ENCODE measurements at places on chromosomes 5 and 9.

GRCh38 chr9:133979921-133980863, 11.9 kb downstream of the VAV2 start:
- no peak for DNase-seq

DNA sequence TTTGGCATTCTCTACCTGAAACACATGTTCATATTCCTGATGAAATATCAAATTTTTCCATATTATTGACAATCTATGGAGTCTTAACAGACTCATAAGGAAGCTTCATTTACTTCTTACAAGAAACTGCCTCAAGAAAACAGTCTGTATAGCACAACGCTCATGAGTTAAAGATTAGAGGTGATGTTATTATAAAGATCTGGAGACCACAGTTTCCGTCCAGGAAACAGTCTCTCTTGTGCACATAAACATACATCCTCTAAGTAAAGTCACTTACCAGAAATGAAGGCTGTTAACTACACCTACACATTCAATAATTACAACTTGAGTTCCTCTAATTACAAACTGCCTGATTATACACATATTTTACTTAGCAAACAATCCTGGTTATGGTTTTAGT, 86.9 kb downstream of the RAPGEF6 start:
- DNase-seq = no peak

GRCh38 chr9:121958530-121958929, 134.6 kb downstream of the TTLL11 start:
- DNase-seq = no peak

DNA sequence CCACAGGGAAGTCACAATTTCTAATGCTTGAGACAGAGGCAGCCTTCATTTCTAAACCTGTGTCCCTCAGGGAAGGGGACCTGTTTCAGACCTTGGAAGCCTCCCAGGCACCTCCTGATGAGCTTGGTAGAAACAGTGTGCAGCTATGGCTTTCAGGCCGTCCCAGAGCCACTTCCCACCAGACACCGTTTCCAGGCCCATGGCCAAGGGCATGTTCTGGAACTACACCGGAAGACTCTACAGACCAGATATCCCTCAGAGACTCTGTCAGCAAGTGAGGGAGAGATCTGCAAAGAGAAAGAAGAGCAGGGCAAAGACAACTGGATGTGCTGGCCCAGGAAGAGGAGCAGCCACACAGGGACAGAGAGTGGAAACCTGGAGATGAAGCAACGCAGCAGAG, 82.2 kb upstream of the HSPA9 start:
- DNase-seq = no peak

DNA sequence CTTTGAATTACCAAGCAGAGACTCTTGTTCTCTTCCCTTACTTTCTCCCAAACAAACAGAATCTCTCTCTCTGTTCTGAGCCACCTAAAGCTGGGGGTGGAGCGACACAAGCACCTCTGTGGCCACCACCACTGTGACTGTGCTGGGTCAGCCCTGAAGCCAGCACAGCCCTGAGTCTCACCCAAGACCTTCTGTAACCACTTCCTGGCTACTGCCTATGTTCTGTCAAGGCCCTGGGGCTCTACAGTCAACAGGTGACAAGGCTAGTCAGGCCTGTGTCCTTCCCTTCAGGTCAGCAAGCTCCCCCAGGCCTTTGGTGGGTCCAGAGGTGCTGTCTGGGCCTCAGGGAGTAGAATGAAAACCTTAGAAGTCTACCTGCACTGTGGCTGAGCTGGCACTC, 26.1 kb upstream of the SLC28A3 start:
- DNase-seq = no peak

DNA sequence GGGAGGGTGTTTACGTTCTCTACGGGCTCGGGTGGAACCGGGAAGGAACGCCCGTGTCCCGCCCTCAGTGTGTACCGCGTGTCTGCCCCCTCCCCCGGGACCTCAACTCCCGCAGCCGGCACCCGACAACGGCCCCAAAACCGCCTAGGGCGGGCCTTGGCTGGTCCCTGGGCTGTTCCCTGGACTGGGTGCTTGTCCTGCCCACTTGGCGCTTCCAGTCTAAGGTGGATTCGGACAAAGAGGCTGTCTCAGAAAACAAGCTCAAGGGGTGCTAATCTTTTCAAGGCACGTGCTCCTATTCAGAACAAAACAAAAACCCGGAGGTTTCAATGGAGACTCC, 379 bp upstream of the CLK4 start:
- DNase-seq = no peak

GRCh38 chr9:103881419-103881818, 212.7 kb upstream of the SMC2 start:
- DNase-seq = no peak

- DNase-seq = no peak
Measured at GRCh38 chr5:53368516-53368915, 111.9 kb upstream of the FST start.

DNA sequence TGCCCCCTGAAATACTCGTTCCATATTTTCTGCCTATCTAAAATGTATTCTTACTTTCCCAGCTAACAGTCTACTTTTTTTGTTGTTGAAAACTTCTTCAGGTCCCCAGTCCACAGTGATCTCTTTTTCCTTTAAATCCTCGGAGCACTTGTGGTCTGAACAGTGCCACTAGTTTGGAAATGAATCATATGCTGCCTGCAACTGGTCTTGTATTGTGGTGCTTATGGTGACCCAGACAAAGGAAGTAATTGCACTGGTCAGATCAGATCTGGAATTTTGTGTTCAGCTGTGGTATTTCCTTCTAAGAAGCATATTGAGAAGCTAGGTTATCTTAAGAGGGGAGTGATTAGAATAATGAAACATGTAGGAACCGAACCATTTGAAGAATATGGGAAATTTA, 2.9 kb downstream of the UNC13B start:
- DNase-seq = no peak

DNA sequence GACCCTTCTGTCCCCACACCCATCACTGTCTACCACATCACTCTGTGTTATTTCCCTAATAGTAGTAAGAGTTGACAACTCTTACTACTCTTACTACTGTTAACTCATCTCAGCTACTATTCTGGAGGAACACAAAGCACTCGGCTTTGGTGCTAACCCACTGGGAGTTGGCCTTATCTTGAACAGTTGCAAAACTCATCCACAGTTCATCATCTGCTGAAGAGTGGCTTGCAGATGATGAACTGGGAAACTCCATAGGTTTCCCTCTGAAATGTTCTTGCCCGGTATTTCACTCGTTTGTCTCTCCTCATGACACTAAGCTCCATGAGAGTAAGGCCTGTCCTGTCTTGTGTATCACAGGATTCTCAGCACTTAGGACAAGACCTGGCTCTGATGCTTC, 221.4 kb downstream of the NR3C1 start:
- DNase-seq = no peak

- DNase-seq = no peak
Measured at GRCh38 chr5:65823845-65824445, 101.9 kb downstream of the NLN start.

- DNase-seq = no peak
Measured at GRCh38 chr9:125189011-125189360, 617 bp downstream of the PPP6C start.

GRCh38 chr5:21236104-21236503, 1248.1 kb upstream of the CDH18 start:
- DNase-seq = no peak

- no peak for DNase-seq
Measured at GRCh38 chr5:1220351-1220750, 4.8 kb upstream of the SLC6A18 start.

DNA sequence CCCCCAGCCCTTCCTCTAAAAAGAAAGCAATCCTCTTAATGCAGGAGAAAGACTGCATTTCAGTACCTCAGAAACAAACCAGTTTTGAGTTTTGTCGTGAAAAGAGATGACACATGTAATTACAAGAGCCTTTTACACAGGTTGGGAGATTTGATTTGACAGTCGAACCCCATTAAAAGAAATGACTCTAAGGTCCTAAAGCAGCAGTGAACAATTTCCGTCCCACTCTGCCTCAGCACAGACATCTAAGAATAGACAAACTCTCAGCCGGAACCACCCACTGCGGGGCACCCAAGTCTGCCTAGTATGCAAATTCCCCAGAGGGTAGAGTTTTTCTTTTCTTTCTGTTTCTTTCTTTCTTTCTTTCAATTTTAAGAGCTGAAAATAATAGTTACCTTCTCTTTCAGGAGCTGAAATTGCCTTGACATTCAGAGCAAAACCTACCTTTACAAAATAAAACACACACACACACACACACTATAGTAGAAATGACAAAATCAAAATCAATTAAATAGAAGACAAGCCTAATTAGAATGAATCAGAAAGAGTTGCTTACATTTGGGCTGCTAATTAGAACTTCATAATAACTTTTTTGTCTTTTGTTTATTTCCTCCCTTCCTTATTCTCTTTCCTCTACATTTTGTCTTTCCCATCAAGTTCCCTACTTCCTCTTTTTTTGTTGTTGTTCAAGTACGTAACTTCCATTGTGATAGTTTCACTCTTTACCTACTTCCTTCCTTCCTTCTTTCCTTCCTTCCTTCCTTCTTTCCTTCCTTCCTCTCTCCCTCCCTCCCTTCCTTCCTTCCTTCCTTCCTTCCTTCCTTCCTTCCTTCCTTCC, 65.1 kb downstream of the BASP1 start:
- DNase-seq = no peak

GRCh38 chr9:12838546-12838945, 63.7 kb downstream of the LURAP1L start:
- DNase-seq = no peak

DNA sequence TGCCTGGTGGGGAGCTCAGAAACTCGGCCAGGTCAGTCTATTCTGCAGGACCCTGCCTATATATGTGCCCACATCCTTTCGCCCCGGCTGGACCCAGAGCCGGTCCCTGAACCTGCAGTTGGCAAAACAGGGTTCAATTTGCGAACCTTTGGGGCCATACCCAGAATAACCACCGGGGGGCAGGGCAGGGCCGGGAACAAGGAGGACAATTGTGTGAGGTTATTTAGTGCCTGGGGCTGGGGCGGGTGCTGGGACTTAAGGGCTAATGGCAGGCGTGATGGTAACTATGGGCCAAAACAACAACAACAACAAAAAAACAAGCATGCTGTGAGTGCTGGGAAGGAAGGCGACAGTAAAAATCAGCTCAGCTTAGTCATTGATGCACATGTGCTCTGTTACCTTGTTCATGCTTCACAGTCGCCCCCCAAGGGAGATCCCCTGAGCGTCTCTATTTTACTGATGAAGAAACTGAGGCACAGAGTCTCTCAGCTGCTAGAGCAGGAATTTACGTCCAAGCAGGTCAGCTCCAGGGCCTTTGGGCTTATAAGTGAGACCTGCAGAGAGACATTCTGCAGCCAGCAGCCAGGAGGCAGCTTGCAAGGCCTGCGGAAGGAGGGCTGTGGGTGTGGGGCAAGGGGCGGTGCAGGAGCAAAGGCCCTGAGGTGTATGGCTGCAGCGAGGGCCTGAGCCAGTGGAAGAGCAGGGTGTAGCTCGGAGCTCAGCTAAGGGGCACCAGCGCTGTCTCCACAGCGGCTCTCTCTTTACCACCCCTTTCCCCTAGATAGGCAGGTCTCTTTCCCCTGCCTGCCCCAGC, 106.0 kb downstream of the PHF2 start:
- peak; percentile 74 for DNase-seq

- no peak for DNase-seq
Measured at GRCh38 chr5:111952555-111952954, 195.6 kb upstream of the NREP start.

- no peak for DNase-seq
Measured at GRCh38 chr5:74642543-74642863, 2.0 kb upstream of the ENC1 start.

DNA sequence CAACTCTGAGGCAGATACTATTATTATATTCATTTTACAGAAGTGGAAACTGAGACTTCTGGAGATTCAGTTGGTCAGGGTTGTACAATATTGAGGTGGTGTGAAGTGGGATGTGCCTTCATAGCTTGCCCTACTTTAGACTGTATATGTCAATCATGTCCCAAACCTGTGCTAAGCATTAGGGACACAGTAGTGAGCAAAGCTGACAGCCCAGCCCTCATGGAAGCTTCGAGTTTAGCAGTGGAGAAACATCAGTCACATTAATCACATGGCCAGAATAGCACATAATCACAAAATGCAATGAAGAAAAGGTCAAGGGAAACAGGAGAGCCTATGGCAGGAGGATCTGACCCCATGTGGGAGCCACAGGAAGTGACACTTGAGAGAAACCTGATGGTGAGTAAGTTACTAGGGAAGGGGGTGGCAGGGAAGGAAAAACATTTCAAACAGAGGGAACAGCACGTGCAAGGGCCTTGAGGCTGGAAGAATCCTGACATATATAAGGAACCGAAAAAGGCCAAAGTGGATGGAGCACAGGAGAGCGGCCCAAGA, 20.5 kb upstream of the RALGPS1 start:
- DNase-seq = no peak

DNA sequence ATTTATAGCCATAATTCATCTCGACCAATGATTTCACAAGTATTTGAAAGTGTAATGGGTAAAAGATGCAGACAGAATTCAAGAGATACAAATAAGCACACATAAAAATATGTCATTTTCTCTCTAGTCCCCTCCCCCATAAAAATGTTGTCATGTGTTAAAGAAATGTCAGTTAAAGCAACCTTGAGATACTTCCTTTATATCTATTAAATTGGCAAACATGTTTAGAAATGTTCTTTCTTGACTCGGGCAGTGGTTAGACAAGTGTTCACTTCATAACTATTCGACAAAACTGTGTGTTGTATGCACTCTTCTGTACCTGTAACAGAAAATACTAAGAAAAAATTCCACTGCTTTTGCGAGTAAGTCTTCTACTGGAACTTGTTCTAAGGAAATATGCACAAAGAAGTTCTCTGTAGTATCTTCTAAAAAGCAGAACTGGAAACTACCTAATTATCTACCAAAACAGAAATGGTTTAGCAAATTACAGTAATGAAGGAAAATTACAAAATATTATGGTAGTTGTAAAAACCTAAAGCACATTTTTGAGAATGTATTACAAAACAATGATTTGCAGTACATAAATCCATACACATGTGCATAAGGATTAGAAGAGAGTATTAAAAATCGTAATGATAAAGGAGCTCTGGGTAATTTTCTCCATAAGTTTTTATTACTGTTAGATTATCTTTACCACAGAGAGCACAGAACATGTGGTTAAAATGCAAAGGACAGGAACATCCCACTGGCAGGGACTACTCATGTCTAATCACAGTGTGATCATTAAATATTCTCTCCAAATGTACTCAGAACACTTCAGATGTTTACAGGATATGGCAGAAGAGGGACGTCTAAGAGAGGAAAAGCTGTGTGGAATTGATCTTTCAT, 35.9 kb downstream of the FBXW2 start:
- DNase-seq = no peak

DNA sequence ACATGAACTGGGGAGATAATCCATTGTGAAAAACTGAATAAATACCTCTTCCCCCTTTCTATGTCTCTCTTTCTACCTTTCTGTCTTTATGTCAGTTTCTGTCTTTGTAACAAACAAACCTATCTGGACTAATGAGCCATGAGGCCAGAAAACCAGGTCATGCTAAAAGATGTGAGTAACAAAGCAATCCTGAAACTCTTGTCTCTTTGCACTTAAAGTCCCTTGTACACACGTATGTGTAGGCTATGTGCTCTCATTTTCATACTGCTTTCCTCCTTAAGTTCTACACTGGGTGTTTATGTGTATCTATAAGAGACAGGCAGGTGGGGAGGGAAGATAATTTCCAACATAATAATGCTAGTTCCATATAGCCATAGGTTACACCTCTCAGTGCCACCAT, 123.8 kb upstream of the PTGER4 start:
- DNase-seq = no peak

Data from coronary artery (tissue), 2 donors.